Dermis microvascular lymphatic vessel endothelial cell (primary cell): ENCODE measurements at places on chromosomes 1 and 21. TPM values are rescaled to one million over a fixed set of nuclear protein-coding genes. Genes with fewer than 3 reads are reported as not detected.

GRCh38 chr1:211731456-211732292 is 56.3 kb upstream of the NEK2 start:
- no peak for DNase-seq

DAP3 gene
- 38.0 and 39.1 TPM in 2 replicates for total RNA-seq

- DNase-seq = no peak
Observed at GRCh38 chr1:156108664-156109241, 5.8 kb upstream of the LMNA start.

GRCh38 chr1:212587016-212587887 is 21.3 kb upstream of the ATF3 start:
- DNase-seq = no peak

- no peak for DNase-seq
Observed at GRCh38 chr1:6108476-6108875, 62.8 kb downstream of the KCNAB2 start.

GRCh38 chr1:99551812-99552614 is 93.9 kb upstream of the PALMD start:
- DNase-seq = no peak

GRCh38 chr1:101366513-101367215 is 129.8 kb downstream of the S1PR1 start:
- peak; percentile 83 for DNase-seq

DNA sequence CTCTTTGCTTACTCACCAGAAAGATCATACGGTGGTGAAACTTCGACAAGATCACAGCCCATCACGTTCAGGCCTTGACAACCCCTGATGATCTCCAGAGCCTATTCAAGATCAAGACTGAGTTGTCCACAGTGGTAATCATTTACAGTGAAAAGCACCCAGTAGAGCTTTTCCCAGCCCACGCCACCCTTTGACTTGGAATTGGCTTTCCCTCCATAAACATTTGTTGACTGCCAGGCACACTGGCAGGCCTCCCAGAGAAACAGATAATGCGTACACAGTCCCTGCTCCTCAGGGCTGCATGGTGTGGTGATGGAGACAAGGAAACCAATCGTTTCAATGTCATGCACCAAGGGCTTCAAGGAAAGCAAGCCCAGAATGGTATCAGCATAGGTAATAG is 10.1 kb downstream of the AGMAT start:
- no peak for DNase-seq

GRCh38 chr1:97145321-97145956 is 423.9 kb downstream of the PTBP2 start:
- DNase-seq = peak; percentile 87

TRIM67 gene
- total RNA-seq = not detected in 2 replicates

GRCh38 chr21:44626262-44626661 is 631 bp upstream of the KRTAP10-9 start:
- no peak for DNase-seq

TNFRSF18 gene
- total RNA-seq = 0.26 and 0.51 TPM in 2 replicates

SRSF11 gene
- total RNA-seq = 75.1 and 105 TPM in 2 replicates

DNA sequence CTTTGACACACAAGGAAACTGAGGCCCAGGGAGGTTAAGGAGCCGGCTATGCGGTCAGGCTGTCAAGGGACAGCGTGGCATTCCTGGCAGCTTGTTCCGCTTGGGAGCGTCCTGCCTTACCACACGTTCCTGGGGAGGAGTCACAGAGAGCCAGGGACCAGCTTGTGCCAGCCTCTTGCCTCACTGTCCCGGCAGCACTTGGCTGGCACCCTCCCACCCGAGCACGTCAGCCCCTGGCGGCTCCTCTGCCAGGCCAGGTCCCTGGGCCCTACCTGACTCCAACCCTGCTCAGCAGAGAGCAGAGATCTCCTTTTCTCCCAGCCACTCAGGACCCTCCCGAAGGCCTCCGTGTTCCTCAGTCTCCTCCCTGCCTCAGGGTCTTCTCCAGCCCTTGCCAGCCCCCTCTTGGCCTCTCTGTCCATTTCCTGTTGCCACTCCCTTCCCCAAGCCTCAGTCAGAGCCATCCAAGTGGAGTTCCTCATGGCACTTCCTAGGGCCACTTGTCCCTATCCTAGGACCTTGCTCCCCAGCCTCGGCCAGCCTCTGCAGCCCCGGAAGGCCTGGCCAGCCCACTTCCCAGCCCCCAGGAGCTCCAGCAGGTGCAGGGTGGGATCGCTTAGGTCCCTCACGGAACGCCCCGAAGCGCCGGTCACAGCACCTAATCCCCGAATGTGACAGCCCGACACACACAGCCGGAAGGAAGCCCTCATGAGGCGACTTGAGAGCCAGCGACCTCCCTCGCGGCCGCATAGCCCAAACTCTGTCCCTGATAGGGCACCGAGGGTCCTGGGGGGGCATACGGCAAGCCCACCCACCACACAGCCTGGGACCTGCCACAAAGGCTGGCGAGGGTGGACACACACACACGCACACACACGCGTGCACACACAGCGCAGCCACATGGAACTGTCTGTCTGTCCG is 130.3 kb downstream of the CASZ1 start:
- no peak for DNase-seq

SPATA45 gene
- total RNA-seq = not detected in 2 replicates

CELSR2 gene
- total RNA-seq = 0.51 and 0.89 TPM in 2 replicates

CRB1 gene
- total RNA-seq = under 0.01 TPM in 1 of 2 replicates, not detected in the other

DNA sequence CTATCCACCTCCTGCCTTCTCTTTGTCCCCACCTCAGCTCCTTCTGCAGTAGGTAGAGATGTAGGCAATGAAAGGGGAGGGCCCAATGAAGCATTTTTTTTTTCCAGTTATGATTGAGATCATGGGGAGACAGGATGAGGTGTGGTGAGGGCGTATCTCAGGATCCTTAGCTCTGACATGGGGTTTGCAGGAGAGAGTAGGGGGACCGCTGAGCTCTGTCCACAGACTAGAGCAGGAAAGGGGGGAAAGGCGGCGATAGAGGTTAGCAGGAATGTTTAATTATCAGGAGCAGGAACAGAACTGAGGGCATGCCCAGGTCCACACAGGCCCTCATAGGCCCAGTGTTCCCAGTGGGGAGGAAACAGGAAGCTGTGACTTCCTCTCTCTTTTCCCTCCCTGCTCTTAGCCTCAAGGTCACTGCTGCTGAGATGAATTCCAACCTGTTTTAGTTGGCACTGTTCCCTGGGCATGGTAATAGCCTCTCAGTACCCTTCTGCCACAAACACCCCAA is 901 bp upstream of the RXFP4 start:
- DNase-seq = peak; percentile 68

- DNase-seq = no peak
Observed at GRCh38 chr1:119228335-119229080, 88.1 kb upstream of the WARS2 start.

- DNase-seq = no peak
Observed at GRCh38 chr1:44019466-44019948, 11.8 kb downstream of the SLC6A9 start.

DNA sequence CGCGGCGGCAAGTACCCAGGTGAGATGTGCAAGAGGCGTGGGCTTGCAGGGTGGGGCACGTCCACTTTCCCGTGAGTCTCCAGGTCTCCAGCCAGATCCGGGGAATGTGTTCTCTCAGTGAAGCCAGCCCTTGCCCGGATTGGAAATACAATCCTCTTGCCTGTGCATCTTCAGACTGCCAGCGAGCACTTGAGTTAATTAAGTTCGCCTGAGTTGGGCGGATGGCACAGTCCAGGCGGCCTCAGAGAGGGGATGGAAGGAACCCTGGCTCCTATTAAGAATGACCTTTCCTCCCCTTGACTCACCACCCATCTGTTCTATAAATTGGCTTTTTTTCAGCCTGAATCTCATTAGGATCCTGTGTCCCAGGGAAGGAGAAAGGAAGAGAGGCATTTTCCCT is 33.3 kb upstream of the CNTN2 start:
- DNase-seq = no peak

C1orf87 gene
- total RNA-seq = not detected in 2 replicates
